ENCODE measurements at places on chromosomes 7 and 10.

DNA sequence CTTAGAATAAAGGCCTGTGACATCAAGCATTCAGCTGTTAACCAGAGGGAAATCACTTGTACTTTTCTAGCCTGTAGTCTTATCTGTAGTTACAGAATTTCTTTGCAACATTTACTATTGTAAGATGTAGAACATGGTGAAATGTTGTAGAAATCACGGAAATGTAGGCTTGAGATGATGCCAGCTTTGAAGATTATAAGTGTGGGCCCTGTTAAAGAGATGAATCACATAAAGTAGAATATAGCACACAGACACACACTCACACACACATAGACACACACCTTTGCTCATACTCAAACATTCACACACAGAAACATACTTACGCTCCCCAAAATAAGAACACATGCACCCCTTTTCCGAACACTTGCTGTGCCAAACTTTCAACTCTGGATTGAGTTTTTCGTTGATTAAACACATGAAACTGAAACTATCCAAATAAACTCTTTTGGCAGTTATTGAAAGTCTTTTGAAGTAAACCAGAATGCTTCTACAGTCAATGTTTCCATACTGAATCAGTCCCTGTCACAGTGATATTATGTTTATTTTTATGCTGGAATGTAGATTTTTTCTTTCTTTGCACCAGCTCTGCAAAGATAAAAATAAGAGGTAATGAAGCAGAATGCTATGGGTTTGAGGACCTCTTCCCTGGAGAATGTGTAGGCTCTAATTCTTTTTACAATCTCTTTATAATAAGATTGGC is 230.3 kb upstream of the MEOX2 start:
- no peak for DNase-seq

DNA sequence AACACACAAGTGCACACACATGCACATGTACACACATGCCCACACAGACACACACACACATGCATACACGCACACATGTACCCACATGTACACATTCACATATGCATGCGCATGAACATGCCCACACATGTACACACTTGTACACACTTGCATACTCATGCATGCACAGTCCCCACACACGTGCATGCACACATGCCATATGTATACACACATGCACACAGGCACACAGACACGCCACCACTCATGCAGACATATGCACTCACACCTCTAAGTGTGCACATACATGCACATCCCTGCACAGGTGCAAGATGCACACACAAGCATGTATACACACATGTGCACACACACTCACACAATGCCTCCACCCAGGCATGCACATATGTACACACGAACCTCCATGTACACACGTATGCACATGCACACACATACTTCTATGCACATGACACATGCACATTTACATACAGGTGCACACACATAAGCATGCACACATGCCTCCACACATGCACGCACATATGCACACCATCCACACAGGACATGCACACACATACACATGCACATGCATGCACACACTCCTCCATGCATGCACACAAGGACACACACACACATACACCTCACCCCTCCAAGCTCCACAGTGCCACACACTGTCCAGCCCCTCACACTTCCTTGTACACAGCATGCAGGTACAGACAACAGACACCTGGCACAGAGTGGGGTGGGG is 45.8 kb downstream of the YKT6 start:
- no peak for DNase-seq

DNA sequence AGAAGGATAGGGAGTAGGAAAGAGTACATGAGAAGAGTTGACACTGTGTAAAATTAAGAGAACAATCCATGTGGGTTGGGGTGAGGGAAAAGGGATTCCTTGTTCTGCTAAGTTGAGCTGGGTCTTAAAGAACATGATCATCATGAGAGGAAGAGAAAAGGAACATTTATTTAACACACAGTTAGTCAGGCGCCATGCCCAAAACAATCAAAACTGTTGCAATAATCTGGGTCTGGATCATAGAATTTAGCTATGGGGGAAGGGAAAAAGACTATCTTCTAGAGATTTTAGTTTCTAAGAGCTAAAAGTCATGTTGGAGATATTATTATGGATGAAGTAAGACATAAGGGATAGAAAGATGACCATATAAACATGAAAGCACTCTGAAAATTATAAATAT is 178.9 kb downstream of the SEM1 start:
- DNase-seq: no peak

- DNase-seq: no peak
Measured at GRCh38 chr7:22723181-22723601, 3.8 kb upstream of the IL6 start.

DNA sequence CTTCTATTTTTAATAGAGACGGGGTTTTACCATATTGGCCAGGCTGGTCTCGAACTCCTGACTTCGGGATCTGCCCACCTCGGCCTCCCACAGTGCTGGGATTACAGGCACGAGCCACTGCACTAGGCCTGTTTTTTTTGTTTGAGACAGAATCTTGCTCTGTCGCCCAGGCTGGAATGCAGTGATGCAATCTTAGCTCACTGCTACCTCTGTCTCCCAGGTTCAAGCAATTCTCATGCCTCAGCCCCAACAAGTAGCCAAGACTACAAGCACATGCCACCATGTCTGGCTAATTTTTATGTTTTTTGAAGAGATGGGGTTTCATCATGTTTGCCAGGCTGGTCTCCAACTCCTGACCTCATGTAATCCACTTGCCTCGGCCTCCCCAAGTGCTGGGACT is 73.7 kb downstream of the TYW1B start:
- DNase-seq: no peak

GRCh38 chr10:5547681-5547930 is 22.8 kb downstream of the CALML3 start:
- no peak for DNase-seq

- DNase-seq: no peak
Measured at GRCh38 chr10:58651040-58651439, 138.4 kb downstream of the BICC1 start.

- no peak for DNase-seq
Measured at GRCh38 chr10:66795866-66796265, 130.0 kb upstream of the LRRTM3 start.

DNA sequence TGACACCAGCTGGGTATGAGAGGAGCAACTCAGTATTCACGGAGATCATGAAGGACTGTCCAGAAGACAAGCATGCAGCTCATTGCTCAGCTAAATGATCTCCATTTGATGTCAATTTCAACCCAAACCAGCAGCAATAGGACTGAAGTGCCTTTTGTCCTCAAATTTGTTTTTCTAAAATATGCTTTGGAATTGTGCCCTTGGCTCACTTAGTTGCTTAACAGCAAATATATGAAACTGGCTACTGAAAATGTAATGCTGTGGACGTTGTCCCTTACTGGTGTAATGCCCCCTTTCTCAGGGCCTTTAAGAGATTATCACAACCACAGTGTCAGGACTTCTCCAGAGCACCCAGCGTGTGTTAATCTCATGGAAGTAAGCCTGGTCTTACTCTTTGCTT is 236.2 kb downstream of the SKIDA1 start:
- no peak for DNase-seq

DNA sequence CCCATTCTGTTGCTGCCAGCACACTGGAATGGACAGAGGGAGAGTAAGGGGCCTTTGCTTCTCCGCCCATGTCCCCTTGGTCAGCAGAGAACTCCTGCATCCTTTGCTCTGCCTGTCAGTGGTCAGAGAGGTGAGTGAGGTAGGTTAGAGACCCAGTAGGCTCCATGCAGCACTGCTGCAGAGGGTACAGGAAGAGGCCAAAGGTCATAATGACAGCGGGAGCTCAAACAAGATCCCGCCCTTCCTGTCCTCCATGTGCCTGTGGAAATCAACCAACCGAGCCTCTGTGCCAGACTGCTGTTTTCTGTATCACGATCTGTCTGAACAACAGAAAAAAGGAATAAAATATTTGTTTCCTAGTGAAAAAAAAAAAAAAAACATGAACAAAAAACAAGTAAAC is 81.4 kb downstream of the ZNF33B start:
- no peak for DNase-seq

DNA sequence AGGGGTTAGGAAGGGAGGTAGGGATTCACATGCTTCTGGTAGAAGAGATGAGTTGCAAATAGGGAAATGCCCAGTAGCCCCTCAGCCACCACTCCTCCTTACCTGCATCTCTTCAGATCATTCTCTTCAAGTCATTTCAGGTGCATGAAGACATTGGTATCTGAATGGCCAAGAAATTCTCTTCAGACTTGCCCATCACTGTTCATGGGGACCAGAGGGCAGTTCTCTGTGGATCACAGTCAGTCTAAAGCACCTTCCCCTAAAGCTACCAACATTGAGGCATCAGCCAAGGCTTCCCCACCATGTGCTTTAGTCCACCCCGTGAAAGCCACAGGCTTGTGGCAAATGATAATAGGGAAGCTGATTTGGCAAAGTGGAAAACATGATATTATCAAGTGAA is 319.4 kb upstream of the ZNF32 start:
- DNase-seq: no peak

DNA sequence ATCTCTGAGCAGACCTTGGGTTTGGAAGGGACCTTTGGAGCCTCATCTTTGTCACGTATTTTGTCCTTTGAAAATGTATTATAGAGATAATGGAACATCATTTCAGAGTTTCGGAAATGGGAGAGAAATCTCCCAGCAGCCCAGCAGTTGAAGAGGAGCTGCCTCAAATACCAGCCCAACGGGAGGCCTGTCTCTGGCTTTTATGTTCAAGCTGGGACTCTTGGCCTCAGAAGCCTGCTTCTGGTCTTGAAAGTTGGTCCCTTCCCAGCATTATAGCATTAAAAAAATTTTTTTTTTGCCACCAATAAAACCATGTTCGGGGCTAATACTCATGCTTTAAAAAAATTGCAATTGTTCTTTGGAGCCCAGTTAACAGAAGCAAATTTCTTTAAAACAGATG is 73.4 kb upstream of the CTBP2 start:
- DNase-seq: no peak

GRCh38 chr7:94511718-94512117 is 2.1 kb downstream of the CASD1 start:
- DNase-seq: peak; percentile 9

DNA sequence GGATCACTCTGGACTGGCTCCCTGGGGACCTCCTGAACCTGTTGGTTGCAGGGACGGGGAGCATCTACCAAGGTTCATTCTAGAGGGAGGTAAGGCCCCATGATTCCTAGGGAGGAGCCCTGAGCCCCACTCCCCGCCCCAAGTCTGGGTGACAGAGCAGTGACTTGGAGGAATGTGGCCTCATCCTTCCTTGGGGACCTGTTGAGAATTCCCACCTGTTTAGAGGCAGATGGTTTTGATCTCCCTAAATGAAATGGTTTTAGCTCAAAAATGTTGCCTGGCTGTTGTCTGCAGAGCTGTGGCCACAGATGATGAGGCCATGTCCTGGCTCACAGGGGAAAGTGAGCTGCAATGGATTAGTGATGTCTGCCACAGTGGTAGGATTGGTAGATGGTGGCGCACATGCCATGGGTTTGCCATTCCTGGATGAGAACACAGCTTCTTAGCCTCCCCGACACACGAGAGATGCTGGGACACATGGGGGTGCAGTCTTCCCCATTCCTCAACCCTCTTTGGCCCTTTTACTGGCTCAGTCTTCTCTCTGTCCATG is 12.3 kb downstream of the C10orf105 start:
- no peak for DNase-seq

DNA sequence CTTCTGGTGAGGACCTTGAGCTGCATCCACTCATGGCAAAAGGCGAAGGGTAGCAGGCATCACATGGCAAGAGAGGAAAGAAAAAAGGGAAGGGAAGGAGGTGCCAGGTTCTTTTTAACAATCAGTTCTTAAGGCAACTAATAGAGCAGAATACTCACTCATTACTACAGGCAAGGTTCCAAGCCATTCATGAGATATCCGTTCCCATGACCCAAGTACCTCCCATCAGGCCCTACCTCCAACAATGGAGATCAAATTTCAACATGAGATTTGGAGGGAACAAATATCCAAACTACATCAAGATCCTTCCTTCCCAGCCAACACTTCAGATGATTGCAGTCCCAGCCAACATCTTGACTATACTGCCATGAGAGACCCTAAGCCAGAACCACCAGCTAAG is 38.9 kb upstream of the YAE1 start:
- no peak for DNase-seq

All from activated CD4-positive, alpha-beta T cell treated with anti-CD3 and anti-CD28 coated beads, Interleukin-2, Interleukin-4, amounts not matched to agents 100 ng/mL and 50 ng/mL, durations not matched to agents 16 hours and 8 hours (primary cell).